Pericardium fibroblast (primary cell): ENCODE measurements at places on chromosomes 2 and 18. TPM values are rescaled to one million over a fixed set of nuclear protein-coding genes. Genes with fewer than 3 reads are reported as not detected.

The FAP gene
- 62.3 and 69.7 TPM in 2 replicates for total RNA-seq

The LHCGR gene
- total RNA-seq = not detected in 2 replicates

The TFCP2L1 gene
- not detected in 2 replicates for total RNA-seq

The RND3 gene
- total RNA-seq = 15.2 and 59.7 TPM in 2 replicates

The AFG3L2 gene
- total RNA-seq = 31.2 and 32.6 TPM in 2 replicates

The ACMSD gene
- total RNA-seq = not detected in 2 replicates

The SERPINB13 gene
- total RNA-seq = not detected in 2 replicates

The ALK gene
- not detected in 2 replicates for total RNA-seq

The HIBCH gene
- 3.2 and 9.4 TPM in 2 replicates for total RNA-seq

The FNDC4 gene
- total RNA-seq = 15.2 and 17.4 TPM in 2 replicates

The BMP10 gene
- not detected in 2 replicates for total RNA-seq

The DGKD gene
- 6.7 and 8.2 TPM in 2 replicates for total RNA-seq

The DCDC2C gene
- not detected in 2 replicates for total RNA-seq

The PDE1A gene
- 20.9 and 90.7 TPM in 2 replicates for total RNA-seq

The SOCS6 gene
- total RNA-seq = 9.4 and 10.0 TPM in 2 replicates

The TM4SF20 gene
- not detected in 2 replicates for total RNA-seq

The IL1R1 gene
- total RNA-seq = 195 and 206 TPM in 2 replicates

The TACR1 gene
- under 0.01 and 0.82 TPM in 2 replicates for total RNA-seq

The TOGARAM2 gene
- 0.12 and 0.26 TPM in 2 replicates for total RNA-seq

The CRYGD gene
- not detected in 2 replicates for total RNA-seq

The FECH gene
- total RNA-seq = 22.1 and 39.0 TPM in 2 replicates

The LINC00305 gene
- total RNA-seq = not detected in 2 replicates

The LRATD1 gene
- total RNA-seq = 0.77 TPM in 1 of 2 replicates, not detected in the other

The IFIH1 gene
- 1.5 and 3.5 TPM in 2 replicates for total RNA-seq

The ANKRD62 gene
- total RNA-seq = not detected in 2 replicates

The PTPRN gene
- 4.6 and 6.0 TPM in 2 replicates for total RNA-seq
